ENCODE measurements at places on chromosomes 7 and 10. TPM values are rescaled to one million over a fixed set of nuclear protein-coding genes. Genes with fewer than 3 reads are reported as not detected.

GRCh38 chr10:110226926-110227641 lies 19.7 kb downstream of the MXI1 start:
- DNase-seq = peak; percentile 75

The SCART1 gene
- 0.44 TPM for total RNA-seq

DNA sequence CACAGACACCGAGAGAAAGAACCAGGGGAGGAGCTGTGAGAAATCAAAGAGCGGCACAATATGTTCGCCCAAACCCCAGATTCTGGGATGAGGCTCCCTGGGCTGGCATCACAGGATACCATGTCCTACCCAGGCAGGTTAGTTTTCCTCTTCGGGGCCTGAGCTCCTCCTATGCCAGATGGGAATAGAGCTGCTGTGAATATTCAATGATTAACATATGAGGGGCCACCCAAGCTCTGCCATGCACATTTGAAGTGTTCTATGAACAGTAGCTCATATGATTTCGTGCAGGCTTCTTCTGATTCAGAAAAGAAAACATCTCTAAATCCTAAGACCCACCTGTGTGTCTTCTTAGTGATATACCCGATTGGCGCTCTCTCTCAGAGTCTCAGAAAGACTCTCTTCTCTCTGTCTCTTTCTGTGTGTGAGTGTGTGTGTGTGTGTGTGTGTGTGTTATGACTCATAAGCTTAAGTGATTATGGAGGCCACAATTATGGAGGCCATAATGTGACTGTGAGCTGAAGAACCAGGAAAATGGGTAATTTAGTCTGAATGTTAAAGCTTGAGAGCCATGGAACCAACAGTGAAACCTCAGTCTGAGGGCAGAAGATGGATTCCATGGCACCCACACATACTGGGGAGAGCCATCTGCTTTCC lies 220.5 kb downstream of the KLF6 start:
- DNase-seq = no peak

The PPIF gene
- total RNA-seq = 78.6 TPM

The RARRES2 gene
- total RNA-seq = 223 TPM

DNA sequence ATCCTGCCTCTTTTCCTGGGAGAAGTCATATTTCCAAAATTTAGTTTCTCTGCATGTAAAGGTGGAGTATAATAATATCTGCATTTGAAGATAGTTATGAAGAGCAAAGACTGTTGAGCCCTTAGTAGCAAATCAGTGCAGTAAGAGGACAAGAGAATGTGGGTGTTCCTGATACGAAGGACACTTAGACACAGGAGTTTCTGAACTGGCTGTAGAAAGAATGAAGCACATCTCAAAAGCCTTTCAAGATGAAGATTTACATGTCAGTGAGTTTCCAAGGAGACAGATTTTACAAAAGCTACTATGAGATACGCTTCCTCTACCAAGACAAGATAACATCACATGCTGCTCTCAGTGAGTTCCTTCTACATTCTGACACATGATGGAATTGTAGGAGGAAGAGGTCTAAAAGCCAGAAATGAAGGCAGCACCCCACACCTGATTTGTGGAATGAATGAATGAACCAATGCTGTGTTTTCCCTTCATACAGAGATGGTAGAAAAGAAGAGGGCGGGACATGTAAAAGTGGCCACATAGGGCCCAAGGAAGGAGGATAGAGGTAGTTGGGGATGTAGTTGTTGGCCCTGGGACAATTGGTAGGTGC lies 173.6 kb upstream of the PDE1C start:
- no peak for DNase-seq

DNA sequence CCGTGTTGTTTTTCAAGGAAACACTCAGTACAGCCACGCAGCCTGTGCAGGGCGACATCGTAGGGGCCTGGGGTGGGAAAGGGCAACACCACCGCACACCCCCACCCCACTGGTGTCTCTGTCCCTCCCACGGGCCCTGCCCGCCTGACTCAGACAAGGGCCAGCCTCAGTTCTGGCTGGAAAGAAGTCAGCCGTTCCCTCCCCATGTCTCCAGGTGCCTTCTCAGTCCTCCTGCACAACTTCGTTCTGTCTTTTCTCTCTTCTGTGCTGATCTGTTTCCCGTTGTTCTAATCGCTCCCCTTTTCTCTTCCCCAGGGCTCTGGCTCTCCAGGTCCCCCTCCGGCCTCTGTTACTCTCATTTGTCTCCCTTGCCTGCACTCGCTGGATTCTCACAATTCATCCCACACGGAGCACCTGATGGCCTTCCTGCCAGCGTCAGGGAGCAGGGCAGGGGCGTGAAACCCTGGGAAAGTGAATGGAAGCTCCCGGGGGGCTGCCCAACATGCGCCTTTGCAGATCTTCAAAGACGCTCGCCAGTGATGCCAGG lies 97.7 kb downstream of the WDR37 start:
- DNase-seq = peak; percentile 62

The ARHGEF35 gene
- 1.4 TPM for total RNA-seq

DNA sequence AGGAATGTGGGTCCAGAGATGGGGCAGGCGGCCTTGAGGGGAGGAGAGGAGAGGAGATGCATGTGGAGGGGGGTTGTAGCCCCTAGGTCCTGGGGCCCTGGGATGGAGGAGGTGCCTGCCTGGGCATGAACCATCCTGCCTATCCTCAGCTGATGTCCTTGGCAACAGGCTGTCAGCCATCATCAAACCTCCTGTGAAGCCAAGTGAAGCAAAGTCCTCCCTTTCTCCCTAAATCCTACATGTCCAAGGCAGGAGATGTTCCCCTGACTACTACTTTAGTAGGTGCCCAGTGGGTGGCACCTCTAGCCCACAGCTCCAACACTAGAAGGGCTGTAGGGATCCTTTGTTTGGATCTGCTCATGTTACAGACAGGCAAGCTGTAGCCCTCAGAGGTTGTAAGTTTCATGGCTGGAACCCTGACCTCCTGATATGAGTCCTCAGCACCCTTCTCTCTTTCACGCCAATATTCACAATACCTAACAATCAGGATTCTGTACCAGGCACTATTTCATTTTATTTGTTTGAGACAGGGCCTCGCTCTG lies 66.6 kb upstream of the SYPL1 start:
- DNase-seq = no peak

- no peak for DNase-seq
Measured at GRCh38 chr10:114550756-114551635, 107.1 kb downstream of the ABLIM1 start.

DNA sequence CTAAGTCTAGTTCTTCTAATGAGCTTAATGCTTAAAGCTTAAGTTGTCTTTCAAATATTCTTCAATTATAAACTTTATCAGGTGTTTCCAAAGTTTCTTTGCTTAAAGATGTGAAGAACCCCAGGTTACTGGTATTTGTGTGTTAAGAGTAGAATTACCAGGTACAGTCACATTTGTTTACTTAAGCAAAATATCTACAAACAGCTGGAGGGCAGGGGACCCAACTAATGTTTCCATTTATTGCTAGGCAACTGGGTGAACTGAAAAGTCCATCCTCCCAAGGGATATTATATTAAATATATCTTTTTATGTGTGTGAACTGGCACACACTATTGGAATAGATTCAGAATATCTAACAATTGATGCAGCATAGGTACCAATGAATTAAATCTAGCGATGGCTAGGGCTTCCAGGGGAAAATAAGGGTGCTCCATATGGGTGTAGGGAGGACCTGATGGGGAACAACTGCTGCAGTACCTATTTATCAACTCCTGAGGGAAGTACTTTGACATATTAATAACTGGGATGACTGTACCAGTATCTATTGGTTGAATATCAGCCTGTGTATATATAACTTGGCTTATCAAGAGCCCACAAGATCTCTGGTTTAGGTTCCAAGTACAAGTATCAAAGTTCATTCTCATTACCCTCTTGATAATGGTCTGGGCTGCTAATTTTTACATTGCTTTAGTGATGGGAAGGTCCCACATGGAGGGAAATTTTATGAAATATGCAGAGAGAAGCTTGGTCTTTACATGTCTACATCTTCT lies 10.3 kb upstream of the AGR3 start:
- DNase-seq = no peak

DNA sequence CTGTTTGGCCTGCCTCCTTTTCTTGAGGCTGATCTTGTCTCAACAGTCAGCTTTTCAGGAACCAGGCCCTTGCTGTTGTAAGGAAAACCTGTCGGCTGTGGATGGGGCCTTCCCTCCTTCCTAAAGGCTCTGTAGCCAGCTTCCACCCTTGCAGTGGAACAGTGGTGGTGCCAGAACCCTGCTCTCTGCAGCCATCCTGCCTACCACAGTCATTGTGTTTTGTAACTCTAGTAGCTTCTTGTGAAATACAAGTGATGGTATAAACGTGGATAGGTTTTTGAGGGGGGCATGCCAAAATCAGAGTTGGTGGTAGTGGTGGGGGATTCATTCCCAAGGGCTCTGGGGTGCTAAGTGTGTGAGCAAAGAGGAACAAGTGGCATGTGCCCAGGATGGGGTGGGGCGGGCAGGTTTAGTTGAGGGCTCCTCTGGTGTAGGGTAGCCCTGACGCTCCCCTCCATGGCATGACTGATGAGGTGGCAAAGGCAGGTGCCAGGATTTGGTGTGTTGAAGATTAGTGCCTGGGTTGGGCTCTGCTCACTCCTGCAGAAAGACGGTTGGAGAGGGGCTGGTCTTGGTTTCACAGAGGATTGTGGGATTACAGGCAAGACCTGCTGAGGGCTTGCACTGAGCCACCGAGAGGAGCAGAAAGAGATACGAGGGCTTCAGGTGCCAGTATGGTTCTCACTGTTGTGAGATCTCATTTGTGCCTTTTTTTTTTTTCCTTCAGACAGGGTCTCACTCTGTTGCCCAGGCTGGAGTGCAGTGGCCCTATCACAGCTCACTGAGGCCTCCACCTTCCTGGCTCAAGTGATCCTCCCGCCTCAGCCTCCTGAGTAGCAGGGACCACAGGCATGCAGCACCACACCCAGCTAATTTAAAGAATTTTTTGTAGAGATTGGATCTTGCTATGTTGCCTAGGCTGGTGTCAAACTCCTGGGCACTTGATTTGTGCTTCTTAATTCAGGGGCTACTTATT lies 7.4 kb downstream of the TSPAN14 start:
- DNase-seq = no peak

DNA sequence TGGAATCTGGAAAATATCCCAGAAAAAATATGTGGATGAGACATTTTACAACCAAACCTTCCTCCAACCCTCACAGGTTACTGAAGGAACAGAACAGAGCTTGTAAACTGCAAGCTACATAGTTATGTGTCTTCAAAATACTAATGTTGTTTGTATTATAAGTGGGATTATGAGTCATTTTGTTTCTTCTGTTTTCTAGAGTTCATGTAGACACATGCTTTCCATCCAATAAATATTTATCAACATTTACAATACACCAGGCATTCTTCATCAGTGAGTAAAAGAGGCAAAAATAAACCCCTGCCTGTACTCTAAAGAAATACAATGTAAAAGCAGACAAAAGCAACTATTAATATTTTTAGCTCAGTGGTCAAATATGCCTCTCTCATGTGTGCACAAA lies 38.0 kb upstream of the TES start:
- DNase-seq = no peak

The PTPN20 gene
- not detected for total RNA-seq

The ARMS2 gene
- not detected for total RNA-seq

The LSM8 gene
- total RNA-seq = 39.6 TPM

- DNase-seq = peak; percentile 27
Measured at GRCh38 chr10:101563007-101563406, 25.1 kb downstream of the POLL start.

The CHST3 gene
- total RNA-seq = 4.1 TPM

The LRGUK gene
- total RNA-seq = 0.59 TPM

DNA sequence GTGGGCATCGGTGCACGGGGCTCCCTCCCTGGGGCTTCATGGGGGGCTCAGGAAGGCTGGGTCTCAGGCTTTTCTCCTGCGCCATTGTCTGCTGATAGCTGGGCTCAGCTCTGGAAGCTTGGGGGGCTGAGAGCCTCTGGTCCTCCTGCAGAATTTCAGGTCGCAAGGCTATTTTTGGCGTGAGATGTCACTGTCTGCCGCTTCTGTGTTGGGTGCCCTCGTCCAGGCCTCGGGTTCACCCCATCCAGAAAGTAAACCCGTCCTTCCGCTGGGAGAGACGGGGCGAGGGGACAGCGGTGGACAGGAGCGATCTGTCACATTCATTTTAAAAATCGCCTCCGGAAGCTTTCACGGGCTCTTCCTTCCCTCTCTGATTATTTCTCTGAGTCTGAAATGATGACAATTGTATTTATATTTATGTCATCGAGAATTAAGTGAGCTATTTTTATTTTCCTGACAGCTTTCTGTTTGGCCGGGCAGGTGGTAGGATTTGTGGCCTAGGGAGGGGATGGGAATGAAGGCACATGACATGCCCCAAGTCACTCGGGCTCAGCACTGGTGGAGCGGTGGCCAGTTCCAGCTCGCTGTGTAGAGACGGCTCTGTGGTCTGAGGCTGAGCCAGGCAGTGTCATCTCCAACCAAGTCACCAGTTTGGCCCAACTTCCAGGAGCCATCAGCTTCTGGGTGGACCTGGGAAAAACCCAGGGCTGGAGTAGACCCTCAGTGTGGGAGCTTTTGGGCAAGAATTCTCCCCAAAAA lies 40.7 kb upstream of the AP5Z1 start:
- DNase-seq = no peak

DNA sequence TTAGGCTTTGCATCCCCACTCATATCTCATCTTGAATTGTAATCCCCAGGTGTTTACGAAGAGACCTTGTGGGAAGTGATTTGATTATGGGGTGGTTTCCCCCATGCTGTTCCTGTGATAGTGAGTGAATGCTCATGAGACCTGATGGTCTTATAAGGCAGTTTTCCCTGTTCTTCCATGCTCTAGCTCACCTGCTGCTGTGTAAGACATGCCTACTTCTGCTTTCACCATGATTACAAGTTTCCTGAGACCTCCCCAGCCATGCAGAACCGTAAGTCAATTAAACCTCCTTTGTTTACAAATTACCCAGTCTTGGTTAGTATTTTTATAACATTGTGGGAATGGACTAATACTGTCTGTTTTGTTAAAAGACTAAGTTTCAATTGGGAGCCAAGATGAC lies 35.3 kb upstream of the ZNF92 start:
- no peak for DNase-seq

- DNase-seq = no peak
Measured at GRCh38 chr10:95392681-95393164, 101.9 kb upstream of the PDLIM1 start.

The LIPN gene
- total RNA-seq = not detected

The TMEM236 gene
- 0.03 TPM for total RNA-seq

DNA sequence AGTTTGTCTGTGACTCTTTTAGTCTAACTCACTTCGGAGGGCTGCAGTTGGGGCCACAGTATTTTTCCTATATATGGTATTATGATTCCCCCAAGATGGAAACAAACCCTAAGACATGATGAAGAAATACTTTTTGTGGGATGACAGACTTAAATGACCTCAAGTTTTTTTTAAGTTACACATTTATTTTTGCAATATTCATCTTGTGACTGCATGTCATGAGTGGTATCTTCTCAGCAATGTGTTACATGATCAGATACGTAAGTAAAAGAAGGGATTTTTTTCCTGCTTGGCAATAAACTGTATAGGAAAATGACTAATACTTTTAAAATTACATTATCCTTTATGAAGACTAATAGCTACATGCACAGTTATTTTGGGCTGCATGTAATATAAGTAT lies 57.8 kb downstream of the OR13A1 start:
- DNase-seq = no peak

The DKK1 gene
- total RNA-seq = 1.0 TPM

- DNase-seq = no peak
Measured at GRCh38 chr7:119647286-119647685, 625.7 kb upstream of the KCND2 start.

The MEST gene
- total RNA-seq = 154 TPM

The TFEC gene
- not detected for total RNA-seq

GRCh38 chr10:100359529-100360150 lies 12.6 kb downstream of the SCD start:
- no peak for DNase-seq

The IFIT1B gene
- total RNA-seq = not detected
